IMR-90 (cell line): ENCODE measurements at places on chromosomes 12 and 14. TPM values are rescaled to one million over a fixed set of nuclear protein-coding genes. Genes with fewer than 3 reads are reported as not detected.

- H3K27me3 ChIP-seq: no peaks in the 10 kb centered on the region
- H3K36me3 ChIP-seq: no peaks in the 10 kb centered on the region
- H3K4me1 ChIP-seq: no peaks in the 10 kb centered on the region
- H3K27ac ChIP-seq: no peak overlapping the region
- DNase-seq: no peak
These were observed 12.6 kb upstream of the DIO2 start for GRCh38 chr14:80223696-80224465.

DNA sequence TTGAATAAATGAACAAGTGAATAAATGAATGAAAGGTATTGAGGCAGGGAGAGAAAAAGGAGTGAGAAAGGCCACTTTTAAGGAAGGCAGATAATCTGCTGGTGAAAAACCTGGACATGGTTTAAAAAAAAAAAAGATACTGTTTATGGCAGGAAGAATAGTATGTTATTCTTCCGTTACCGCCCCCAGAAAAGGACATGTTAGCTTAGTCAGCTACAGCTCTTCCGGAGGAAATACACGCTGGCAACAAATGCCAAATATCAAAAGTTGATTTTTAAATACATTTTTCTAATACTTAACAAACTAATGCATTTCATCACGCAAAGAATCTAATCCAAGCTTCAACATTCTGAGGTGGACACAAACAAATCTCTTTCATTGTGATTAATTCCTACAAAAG, 43.2 kb downstream of the SLC5A8 start:
- no peaks in the 10 kb centered on the region for H3K4me1 ChIP-seq
- H3K27ac ChIP-seq: no peak overlapping the region
- no peaks in the 10 kb centered on the region for H3K27me3 ChIP-seq

GRCh38 chr14:64755781-64756221, 51.6 kb downstream of the PLEKHG3 start:
- H3K4me3 ChIP-seq: no peak overlapping the region
- no peak overlapping the region for H3K27ac ChIP-seq
- H3K36me3 ChIP-seq: no peaks in the 10 kb centered on the region
- peak; percentile 21 for DNase-seq
- peaks cover 23% of the 10 kb centered on the region for H3K4me1 ChIP-seq
- peaks cover 8% of the 10 kb centered on the region; the same call in 1 of the 2 replicates for H3K27me3 ChIP-seq

DNA sequence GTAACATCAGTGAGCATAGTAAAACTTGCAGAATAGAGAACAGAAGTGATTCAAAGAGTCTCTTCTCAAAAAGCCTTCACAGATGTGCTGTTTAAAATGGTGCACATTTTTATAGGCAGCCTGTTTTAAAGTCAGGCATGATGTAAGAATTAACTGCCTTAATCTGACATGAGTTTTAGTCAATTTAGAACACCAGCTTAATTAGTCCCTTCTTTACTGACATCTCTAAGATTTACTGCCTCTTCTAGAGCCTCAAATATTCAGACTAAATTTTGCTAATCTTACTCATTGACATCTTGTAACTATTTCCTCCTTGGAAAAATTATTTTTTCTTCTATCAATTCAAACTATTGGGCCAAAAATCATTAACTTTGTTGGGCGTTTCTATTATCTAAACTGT, 782.5 kb downstream of the C12orf50 start:
- no peak overlapping the region for H3K4me3 ChIP-seq
- H3K27ac ChIP-seq: no peak overlapping the region
- no peaks in the 10 kb centered on the region for H3K27me3 ChIP-seq

The TSPAN11 gene
- 0.18 and 0.28 TPM in 2 replicates for total RNA-seq

- no peak overlapping the region for H3K4me3 ChIP-seq
- peak; percentile 28 for DNase-seq
- H3K27ac ChIP-seq: no peak overlapping the region
These were observed 135.7 kb upstream of the SLC16A7 start for GRCh38 chr12:59459966-59460660.

DNA sequence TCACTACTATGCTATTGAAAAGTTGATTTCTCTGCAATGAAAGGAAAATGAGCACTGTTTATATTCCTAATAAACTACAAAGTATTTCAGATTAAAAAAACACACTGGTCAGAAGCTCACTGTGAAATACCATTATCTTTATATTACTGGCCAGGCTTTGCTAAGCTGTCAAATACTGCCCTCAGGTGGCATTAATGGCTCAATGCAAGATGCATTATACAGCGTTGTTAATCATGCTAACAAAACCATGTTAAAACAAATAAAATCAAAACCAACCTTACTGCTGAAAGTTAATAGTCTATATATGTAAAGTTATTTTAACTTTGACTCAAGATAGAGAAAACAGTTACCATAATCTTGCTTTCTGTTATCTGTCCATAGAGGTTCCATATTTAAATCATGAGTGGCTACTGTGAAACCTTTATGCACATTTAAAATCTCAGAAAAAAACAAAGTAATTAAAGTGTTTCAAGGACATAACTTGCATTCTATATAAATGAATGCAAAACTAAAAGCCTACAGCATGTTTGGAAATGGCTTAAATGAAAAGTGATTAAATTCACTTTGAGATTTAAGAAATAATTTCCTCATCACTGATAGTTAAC, 121.7 kb downstream of the RALGAPA1 start:
- no peaks in the 10 kb centered on the region for H3K36me3 ChIP-seq
- H3K27ac ChIP-seq: no peak overlapping the region
- H3K4me3 ChIP-seq: no peak overlapping the region

DNA sequence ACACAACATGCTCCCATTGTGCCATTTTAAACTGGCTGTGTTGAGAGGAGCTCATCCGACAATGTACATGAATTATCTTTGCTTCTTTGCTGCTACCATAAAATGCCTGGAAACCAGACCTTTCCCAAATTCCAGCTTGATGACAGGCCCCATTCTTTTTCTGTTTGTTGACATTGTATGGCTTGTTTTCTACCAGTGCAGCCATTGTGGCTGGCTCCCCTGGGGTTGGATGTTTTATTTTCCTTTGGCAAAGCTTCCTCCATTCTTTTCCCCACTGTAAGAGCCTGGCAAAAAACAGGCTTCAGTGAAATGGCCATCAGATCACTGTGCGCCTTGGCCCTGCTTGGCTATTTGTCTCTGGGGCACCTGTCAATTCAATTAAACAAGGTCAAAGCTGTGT, 532.5 kb downstream of the VRK1 start:
- H3K4me3 ChIP-seq: no peak overlapping the region
- DNase-seq: no peak
- H3K4me1 ChIP-seq: no peaks in the 10 kb centered on the region
- H3K36me3 ChIP-seq: no peaks in the 10 kb centered on the region

The COX14 gene
- 30.0 and 30.8 TPM in 2 replicates for total RNA-seq
